ENCODE measurements at places on chromosomes 5 and 9.

- DNase-seq: no peak
These were observed 34.8 kb downstream of the ADAMTS12 start for GRCh38 chr5:33857037-33857436.

- no peak for DNase-seq
These were observed 491.5 kb upstream of the TUSC1 start for GRCh38 chr9:26169708-26170107.

DNA sequence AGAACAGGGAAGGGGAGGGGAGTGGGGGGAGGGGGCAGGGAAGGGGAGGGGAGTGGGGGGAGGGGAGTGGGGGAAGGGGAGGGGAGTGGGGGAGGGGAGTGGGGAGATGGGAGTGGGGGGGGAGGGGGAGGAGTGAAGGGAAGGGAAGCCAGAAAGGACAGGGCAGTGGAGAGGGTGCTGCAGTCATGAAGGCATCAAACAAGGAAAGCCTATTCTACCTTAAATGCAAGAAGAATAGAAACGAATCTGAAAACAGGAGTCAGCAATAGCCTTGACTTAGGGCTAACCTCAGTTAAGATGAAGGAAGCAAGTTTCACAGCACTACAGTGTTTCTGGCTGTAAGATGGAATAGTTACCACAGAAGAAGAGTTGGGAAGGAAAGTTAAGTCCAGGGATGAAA is 59.5 kb downstream of the CAMSAP1 start:
- no peak for DNase-seq

DNA sequence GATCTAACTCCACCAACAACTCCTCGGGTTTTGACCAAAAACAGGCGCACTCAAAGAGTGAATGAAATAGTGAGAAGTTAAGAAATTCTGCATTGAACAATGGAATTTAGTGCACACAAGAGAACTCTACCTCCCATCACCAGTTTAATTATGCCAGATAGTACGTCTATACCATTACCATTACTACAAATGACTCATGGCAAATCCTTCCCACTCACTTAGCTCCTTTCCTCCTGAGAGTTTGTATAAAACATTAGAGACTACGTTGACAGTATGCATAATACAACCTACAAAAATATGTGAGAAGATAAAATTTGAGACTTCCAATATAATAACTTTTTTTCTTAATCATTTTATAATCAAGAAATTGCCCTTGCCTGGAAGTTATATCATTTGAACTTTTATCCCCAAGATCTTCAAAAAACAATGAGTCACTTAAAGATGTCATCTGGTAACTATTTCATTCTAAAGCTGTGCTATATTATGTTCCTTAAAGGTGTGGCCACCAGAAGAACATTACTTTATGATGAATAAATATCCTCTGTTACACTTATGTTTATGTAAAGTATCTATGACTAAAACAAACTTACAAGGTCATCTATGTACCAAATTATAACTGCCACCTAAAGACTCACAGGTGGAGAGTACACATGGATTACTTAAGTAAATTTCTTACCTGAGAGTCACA is 297.9 kb upstream of the PTGER4 start:
- DNase-seq: no peak

- DNase-seq: no peak
These were observed 55.4 kb downstream of the COL15A1 start for GRCh38 chr9:98999152-98999525.
